Peyer's patch (tissue), 4 donors: ENCODE measurements at places on chromosomes 12 and 14. TPM values are rescaled to one million over a fixed set of nuclear protein-coding genes. Genes with fewer than 3 reads are reported as not detected.

GRCh38 chr12:27545665-27546064 lies 21.7 kb downstream of the PPFIBP1 start:
- H3K27me3 ChIP-seq: no peaks in the 10 kb centered on the region
- no peaks in the 10 kb centered on the region for H3K36me3 ChIP-seq
- no peak for DNase-seq
- H3K4me3 ChIP-seq: no peak overlapping the region

- H3K27me3 ChIP-seq: no peaks in the 10 kb centered on the region
- no peak overlapping the region for H3K4me3 ChIP-seq
- H3K36me3 ChIP-seq: no peaks in the 10 kb centered on the region
- peak overlapping the region; percentile 93 for H3K27ac ChIP-seq
- peak; percentile 85 for DNase-seq
These were observed 97.9 kb downstream of the RFLNA start for GRCh38 chr12:124392667-124393413.

DNA sequence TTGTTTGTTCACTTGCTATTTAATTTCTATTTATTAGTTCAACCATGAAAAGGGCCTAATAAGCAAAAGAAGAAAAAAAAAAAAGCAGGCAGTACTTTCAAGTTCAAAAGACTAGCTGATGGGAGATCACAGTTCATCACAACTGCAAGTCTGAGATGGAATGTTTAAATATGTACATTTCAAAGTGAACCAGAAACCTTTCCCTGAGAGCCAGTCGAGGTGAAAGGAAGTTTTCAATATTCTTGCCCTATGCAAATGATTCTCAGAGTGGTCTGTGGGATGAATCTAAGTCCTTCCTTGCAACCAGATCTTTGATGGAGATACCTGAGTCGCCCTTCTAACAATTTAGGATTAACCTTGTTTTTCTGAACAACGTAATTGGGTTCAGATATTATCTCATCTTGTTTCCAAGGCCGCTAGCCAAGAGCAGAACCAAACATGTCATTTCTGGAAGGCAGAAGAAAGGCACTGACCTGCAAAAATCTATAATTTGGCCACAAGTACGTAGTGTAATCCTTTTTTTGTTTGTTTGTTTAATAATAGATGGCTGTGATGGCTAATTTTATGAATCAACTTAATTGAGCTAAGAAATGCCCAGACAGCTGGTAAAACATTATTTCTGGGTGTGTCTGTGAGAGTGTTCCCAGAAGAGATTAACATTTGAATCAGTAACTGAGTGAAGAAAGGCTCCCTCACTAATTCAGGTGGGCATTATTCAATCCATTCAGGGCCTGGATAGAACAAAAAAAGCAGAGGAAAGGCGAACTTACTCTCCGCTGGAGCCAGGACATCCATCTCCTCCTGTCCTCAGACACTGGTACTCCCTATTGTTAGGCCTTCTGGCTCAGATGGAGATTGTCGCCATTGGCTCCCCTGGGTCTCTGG lies 171.1 kb upstream of the TMPO start:
- H3K27me3 ChIP-seq: no peaks in the 10 kb centered on the region
- no peak for DNase-seq
- H3K4me1 ChIP-seq: no peaks in the 10 kb centered on the region
- H3K4me3 ChIP-seq: no peak overlapping the region
- no peaks in the 10 kb centered on the region for H3K36me3 ChIP-seq

Gene LIMA1
- total RNA-seq: 274 TPM

GRCh38 chr14:68020999-68021663 lies 201.6 kb downstream of the RAD51B start:
- H3K27ac ChIP-seq: no peak overlapping the region
- no peak for DNase-seq
- H3K4me3 ChIP-seq: no peak overlapping the region
- H3K4me1 ChIP-seq: no peaks in the 10 kb centered on the region

- no peaks in the 10 kb centered on the region for H3K4me1 ChIP-seq
- H3K36me3 ChIP-seq: no peaks in the 10 kb centered on the region
- no peak overlapping the region for H3K4me3 ChIP-seq
These were observed 50.1 kb upstream of the E2F7 start for GRCh38 chr12:77115471-77115870.

DNA sequence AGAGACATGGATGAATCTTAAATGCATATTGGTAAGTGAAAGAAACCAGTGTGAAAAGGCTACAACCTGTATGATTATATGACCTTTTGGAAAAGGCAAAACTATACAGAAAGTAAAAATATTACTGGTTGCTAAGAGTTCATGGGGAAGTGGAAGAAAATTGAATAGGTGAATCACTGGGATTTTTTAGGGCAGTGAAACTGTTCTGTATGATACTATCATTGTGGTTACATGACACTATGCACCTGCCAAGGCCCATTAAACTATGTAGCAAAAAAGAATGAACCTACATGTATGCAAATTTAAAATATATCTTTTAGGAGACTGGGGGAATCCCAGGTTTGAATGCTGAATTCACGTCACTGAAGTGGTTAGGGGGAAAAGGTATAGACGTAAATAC lies 12.6 kb upstream of the OR8S1 start:
- no peaks in the 10 kb centered on the region for H3K36me3 ChIP-seq
- no peak overlapping the region for H3K4me3 ChIP-seq
- no peaks in the 10 kb centered on the region for H3K4me1 ChIP-seq
- no peaks in the 10 kb centered on the region for H3K27me3 ChIP-seq

Gene ZC3H14
- 63.6 TPM for total RNA-seq

- no peak overlapping the region for H3K4me3 ChIP-seq
- no peak for DNase-seq
- no peaks in the 10 kb centered on the region for H3K27me3 ChIP-seq
- H3K4me1 ChIP-seq: peaks cover 25% of the 10 kb centered on the region
- no peak overlapping the region for H3K27ac ChIP-seq
- no peaks in the 10 kb centered on the region for H3K36me3 ChIP-seq
These were observed 31.9 kb downstream of the CCDC88C start for GRCh38 chr14:91385697-91386096.

DNA sequence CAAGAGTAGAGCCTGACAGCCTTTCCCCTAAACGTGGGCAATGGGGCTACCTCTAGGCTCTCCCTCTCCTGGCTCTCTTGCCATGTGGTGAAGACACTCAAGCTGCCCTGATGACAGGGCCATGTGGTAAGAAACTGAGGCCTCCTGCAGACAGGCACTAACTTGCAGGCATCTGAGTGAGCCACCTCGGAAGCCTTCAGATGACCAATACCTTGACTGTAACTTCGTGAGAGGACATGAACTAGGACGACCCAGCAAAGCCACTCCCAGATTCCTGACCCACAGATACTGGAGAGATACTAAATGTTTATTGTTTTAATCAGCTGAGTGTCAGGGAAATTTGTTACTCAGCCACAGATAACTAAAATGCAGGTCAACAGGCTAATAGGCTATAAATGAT lies 96.4 kb downstream of the EFCAB11 start:
- no peaks in the 10 kb centered on the region for H3K27me3 ChIP-seq
- no peak overlapping the region for H3K27ac ChIP-seq
- H3K4me1 ChIP-seq: no peaks in the 10 kb centered on the region
- no peaks in the 10 kb centered on the region for H3K36me3 ChIP-seq
- no peak for DNase-seq
- H3K4me3 ChIP-seq: no peak overlapping the region

Gene PHETA1
- total RNA-seq: 57.5 TPM

GRCh38 chr12:27806259-27806658 lies 26.2 kb upstream of the MANSC4 start:
- H3K27me3 ChIP-seq: no peaks in the 10 kb centered on the region
- no peak overlapping the region for H3K27ac ChIP-seq
- no peak overlapping the region for H3K4me3 ChIP-seq
- no peaks in the 10 kb centered on the region for H3K4me1 ChIP-seq
- H3K36me3 ChIP-seq: no peaks in the 10 kb centered on the region

- H3K27me3 ChIP-seq: no peaks in the 10 kb centered on the region
- H3K36me3 ChIP-seq: no peaks in the 10 kb centered on the region
- no peak for DNase-seq
- H3K4me1 ChIP-seq: peaks cover 7% of the 10 kb centered on the region
These were observed 33.0 kb downstream of the HIGD1C start for GRCh38 chr12:50985322-50985721.

Gene PLEK2
- total RNA-seq: 40.3 TPM
